ENCODE measurements at places on chromosomes 5 and 9.

- DNase-seq = peak; percentile 49
Observed at GRCh38 chr9:21831841-21832509, 29.5 kb downstream of the MTAP start.

GRCh38 chr9:129610213-129610472 is 10.8 kb downstream of the C9orf50 start:
- DNase-seq = no peak

GRCh38 chr5:110716247-110717245 is 9.9 kb downstream of the TMEM232 start:
- no peak for DNase-seq

DNA sequence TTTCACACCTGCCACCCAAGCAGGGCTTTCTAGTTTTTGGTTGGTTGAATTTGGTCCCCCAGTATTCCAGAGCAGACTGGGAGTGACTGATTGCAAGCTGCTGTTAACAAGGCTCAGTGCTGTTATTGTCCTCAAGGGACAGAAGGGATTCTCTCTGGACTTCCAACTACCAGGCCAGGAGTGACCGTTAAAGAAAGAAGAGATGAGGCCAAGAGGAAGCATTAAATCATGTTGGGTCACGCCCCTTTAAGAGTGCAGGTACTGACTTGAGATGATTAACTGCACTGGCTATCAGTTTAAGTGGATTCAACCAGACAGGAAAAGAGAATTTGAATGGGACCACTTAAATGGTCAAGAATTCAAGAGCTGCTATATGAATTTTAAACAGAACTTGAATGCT is 220.8 kb upstream of the PCSK5 start:
- no peak for DNase-seq
